ENCODE measurements at places on chromosomes 6 and 20.

DNA sequence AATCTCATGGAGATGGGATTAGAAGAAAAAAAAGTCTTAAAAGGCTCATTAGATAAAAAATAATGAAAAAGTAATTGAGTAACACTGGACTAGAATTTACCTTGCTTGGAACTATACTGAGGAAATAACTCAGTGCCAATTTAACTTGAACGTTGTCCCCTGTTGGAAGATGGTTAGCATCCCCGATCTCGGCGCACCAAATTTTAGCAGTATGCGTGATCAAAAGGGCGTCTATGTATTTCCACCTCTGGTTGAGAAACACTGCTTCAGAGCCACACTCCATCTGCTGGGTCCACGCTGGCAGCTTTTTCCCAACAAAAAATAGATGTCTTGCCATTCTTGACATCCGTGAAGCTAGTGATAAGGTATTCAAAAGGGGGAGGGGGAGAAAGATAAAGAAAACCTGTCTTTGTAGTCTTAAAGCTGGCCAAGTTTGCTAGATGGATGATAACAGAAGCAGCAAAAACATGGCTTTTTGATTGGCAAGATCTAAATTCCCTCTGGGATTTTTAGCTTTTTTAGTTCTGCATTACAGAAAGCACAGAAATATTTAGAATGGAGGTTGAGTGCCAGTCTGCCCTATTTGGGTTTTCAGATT lies 6.4 kb downstream of the HINT3 start:
- DNase-seq: no peak

DNA sequence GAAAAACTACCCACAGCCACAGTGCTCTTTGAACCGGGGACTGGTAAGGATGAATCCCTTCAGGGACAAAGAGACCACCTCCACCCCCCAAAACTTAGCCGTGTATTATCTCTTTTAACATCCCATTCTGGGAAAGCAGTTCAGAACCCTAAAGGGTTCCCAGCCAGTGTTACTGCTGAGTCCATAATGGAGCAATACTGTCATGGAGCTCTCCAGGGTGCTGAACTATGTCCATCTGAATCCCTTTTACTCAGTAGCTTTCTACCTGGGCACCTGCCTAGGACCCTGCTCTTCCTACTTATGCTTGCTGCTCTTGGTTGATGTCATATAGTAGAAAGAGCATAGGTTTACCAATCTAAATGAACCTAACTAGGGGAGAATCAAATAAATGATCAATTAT lies 22.3 kb upstream of the SAYSD1 start:
- DNase-seq: peak; percentile 9

- DNase-seq: no peak
Measured at GRCh38 chr6:52596371-52597028, 19.6 kb upstream of the TRAM2 start.

- DNase-seq: no peak
Measured at GRCh38 chr6:424741-425417, 33.3 kb downstream of the IRF4 start.

DNA sequence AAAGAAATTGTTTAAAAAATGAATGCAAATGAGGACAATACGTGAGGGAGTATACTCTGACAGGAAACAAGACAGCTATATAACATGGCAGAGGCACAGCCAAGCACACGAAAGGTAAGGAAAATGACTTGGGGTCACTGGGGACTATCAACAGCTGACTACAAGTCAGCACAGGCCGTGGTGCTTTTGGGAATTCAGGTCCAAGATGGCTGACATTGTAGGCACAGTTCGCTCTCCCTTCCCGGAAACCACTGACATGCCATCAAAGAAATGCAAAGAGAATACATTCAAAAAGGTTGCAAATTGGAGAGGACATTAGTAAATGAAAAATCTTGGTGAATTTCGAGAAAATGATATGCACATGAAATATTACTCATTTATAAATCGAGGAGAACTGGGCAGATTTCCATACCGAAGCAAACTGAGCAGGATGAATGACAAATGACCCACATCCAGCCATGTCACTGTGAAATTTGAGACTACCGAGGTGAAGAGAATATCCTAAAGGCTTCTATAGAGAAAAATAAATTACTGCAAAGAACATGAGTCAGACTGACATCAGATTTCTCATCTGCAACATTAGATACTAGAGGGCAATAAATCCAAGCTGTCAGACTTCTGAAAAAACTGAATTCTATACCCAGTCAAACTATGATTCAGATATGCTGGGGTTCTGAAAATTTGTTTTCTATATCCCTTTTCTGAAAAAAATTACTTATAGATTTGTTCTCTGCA lies 391.1 kb downstream of the BTBD9 start:
- no peak for DNase-seq

DNA sequence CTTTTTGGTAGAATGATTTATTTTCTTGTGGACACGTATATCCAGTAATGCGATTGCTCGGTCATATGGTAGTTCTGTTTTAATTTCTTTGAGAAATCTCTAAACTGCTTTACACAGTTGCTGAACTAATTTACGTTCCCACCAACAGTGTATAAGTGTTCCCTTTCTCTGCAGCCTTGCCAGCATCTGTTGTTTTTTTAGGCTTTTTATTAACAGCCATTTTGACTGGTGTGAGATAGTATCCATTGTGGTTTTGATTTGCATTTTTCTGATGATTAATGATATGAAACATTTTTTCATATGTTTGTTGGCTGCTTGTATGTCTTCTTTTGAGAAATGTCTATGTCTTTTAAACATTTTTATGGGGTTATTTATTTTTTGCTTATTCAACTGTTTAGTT lies 196.7 kb downstream of the MOXD1 start:
- DNase-seq: no peak

DNA sequence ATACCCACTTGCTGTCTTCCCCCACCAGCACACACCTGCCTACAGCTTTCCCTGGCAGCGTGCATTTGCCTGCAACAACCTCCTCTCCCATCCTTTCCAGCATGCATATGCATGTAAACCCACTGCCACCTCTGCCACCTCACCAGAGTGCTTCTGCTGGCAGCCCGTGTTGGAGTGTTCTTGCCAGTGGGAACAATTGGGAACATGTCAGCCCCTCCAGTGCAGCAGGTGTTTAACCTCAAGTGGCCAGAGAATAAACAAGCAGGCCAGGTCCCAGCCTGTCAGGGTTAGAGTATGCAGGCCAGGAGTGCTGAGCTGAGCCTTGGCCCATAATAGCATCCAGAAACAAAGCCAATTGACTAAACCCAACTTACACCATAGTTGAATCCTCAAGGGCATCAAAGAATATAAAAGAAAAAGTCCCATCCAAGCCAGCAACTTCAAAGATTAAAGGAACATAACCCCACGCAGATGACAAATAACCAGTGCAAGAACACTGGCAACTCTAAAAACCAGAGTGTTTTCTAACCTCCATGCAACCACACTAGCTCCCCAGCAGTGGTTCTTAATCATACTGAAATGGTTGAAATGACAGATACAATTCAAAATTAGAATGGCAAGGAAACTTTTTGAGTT lies 1212.1 kb upstream of the CITED2 start:
- DNase-seq: no peak

DNA sequence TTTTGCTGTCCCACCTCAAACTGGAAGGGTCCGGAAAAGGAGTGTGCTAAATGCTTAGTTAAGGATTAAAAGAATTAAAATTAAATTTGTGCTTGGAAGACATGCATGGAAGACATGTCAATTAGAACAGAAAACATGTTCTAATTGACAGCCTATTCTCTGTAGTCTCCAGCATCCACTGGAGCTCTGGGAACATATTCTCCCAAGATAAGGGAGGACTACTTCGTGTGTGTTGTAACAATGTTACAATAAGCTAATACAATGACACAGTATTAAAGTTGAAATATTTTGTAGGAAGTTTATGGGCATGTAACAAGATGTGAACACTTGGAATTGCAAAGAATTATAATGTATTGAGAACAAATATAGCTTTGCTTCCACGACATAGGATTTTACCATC lies 567.4 kb upstream of the CITED2 start:
- DNase-seq: no peak

GRCh38 chr6:92024110-92024509 lies 1395.2 kb downstream of the EPHA7 start:
- no peak for DNase-seq

DNA sequence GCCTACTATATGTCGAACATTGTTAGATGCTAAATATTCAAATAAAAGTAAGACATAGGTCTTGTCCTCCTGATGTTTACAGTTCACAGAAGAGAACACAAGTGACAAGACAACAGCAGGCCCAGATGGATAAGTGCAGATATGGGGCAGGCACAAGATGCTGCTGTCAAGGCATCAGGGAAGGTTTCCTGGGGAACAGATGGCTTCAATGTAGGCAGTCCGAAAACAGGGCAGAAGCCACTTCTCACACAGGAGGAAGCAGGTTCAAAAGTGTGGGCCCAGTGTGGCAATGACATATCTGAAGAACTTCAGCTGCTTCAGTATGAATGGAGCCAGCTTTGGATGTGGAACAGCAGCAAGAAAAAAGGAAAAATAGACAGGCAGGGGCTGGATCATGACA lies 32.5 kb downstream of the HLA-DPB1 start:
- DNase-seq: no peak

- DNase-seq: no peak
Measured at GRCh38 chr6:90222724-90223198, 73.9 kb downstream of the BACH2 start.

GRCh38 chr6:32954267-32954666 lies 1.4 kb upstream of the HLA-DMA start:
- no peak for DNase-seq

- DNase-seq: no peak
Measured at GRCh38 chr6:97215157-97215769, 67.8 kb downstream of the MMS22L start.

DNA sequence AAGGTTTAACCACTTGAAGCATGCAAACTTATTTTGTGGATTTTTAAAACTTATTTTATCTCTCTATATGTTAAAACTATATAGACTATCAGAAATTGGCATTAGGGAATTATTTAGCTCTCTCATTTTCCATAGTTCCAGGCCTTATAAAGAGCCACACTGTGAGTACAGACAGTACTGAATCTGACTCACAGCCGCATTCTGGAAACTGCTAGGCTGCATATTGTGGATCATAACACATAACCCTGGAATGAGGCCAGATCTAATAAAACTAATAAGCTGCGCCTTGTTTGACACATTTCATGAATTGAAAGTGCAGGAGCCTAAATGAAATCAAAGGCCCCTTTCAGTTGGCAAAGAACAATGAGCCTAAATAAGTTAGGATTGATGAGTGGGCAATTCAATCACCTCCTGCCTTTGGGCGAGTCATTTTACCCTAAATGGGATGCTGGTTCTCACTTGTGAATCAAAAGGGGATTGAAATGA lies 308.4 kb downstream of the PACRG start:
- no peak for DNase-seq

- DNase-seq: no peak
Measured at GRCh38 chr20:17987988-17988387, 19.2 kb downstream of the MGME1 start.

DNA sequence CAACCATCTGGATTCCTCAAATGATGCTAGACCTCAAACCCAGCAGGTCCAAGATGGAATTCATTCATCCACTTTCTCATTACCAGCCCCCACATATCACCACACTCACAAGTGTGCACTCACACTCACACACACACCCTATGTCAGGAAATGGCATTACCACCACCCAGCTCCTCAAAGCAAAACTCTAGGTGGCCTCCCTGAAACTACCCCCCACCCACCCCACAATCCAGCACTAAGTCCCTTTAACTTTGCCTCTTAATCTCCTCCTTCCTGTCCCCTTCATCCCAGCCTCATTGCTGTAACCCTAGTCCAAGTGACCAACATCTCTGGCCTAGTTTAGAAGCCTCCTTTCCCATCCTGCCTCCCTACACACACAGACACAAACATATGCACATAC lies 109.4 kb downstream of the TNFAIP3 start:
- DNase-seq: no peak

- no peak for DNase-seq
Measured at GRCh38 chr20:24361541-24361940, 107.9 kb upstream of the SYNDIG1 start.

- DNase-seq: no peak
Measured at GRCh38 chr6:1346558-1347091, 34.7 kb downstream of the FOXQ1 start.

GRCh38 chr6:46757214-46757596 lies 10.5 kb downstream of the ANKRD66 start:
- DNase-seq: no peak

DNA sequence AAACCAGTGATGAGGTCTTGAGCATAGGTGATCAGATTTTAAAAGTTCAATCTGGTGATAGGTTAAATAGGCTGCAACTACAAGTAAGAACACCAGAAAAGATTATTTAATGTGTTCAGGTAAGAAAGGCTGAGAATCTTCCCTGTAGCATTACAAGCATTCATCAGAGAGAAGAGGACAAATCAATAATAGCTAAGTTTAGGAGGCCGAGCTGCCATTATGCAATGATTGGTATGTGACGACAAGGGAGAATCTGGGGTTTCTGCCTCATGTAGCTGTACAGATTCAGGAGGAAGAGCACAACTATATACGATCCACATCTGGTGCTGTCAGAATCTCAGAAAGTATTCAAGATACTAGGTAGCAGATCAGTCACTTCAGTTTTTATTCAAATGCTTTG lies 21.9 kb downstream of the MLIP start:
- no peak for DNase-seq

GRCh38 chr20:8228315-8228714 lies 96.2 kb downstream of the PLCB1 start:
- DNase-seq: no peak

DNA sequence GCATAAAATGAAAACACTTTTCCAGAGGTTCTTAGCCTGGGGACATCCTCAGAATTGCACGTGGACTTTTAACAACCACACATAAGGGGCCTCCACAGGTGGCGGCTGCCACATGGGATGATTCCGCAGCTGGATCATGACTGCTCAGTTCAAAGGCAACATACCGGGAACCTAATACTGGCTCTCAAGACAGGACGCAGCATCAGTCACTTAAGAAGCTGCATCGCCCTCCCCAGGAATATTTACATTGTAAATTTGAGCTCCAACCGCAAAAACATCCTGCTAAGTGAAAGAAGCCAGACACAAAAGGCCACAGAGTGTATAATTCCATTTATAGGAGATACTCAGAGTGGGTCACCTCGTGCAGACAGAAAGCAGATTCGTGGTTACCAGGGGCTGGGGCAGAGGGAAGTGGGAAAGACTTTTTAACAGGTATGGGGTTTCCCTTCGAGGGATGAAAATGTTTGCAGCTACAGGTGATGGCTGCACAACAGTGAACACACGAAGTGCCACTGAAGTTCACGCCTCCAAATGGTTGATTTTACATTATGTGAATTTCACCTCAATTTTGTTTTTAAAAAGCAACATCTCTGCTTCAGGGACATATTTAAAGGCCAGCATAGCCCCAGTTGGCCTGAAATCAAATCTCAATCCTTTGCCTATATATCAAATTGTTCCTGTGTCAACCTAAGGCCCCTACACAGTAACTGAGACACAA lies 141.5 kb downstream of the BMP7 start:
- no peak for DNase-seq
